ENCODE measurements at places on chromosomes 2 and 18.
A peak's percentile ranks its signal among the peaks of the same experiment; 100 is the strongest.

DNA sequence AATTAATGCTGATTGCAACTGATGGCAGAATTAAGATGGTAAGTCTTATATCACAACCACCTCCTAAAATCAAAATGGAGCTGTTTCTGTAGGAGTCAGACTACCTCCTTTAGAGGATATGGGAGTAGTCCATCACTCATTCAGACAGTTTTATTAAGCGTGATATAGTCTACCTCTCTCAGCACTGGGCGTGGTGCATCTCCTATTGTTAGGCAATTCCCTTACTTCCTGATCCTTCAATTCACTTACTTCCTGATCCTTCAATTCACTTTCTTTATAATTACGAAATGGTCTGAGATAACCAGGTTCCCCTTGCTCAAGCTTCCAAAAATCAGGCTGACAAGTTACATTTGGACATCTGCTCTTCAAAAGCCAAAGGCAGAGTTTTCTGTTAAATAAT is 31.9 kb downstream of the ATP8B1 start:
- DNase-seq, result no peak

- no peak for DNase-seq
Observed at GRCh38 chr18:24373328-24373727, 24.3 kb downstream of the OSBPL1A start.

- peak; percentile 63 for DNase-seq
Observed at GRCh38 chr2:96913398-96914202, 43.7 kb upstream of the SEMA4C start.

- no peak for DNase-seq
Observed at GRCh38 chr2:71240794-71241193, 13.9 kb upstream of the PAIP2B start.

GRCh38 chr18:49174478-49174877 is 223.7 kb upstream of the SMAD7 start:
- no peak for DNase-seq

- DNase-seq, result no peak
Observed at GRCh38 chr2:7407001-7407400, 489.8 kb downstream of the RNF144A start.

- DNase-seq, result no peak
Observed at GRCh38 chr2:45905632-45905958, 254.1 kb downstream of the PRKCE start.

Measured in CD4-positive, alpha-beta T cell treated with Interleukin-10 for 1 hour (primary cell).